ENCODE measurements at places on chromosomes 3 and 15. TPM values are rescaled to one million over a fixed set of nuclear protein-coding genes. Genes with fewer than 3 reads are reported as not detected.

GRCh38 chr15:82830427-82831173 is 21.2 kb downstream of the WHAMM start:
- no peak for DNase-seq

DNA sequence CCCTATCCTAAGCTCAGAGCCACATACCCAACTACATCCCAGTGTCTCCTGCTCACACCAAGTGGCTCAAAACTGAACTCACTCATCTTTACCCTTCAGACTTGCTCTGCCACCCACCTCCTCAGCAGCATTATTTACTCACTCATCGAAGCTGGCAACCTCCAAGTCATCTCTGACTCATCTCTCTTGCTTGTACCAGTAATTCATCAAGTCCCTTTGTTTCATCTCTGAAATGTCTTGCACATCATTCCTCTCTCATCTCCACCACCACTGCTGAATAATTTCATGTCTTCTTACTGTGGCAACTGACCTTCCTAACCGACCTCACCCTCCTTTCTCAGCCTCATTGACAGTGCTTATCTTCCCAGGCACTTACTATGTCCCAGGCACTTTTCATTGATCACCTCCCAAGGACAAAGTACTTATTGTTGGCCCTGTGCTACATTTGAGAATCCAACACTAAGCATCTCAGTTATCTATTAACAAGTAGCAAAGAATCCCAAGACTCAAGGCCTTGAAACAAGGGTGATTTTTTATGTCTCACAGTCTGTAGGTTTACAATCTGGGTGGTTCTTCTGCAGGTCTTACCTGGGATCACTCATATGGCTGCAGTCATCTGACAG is 82.0 kb downstream of the MRPL46 start:
- DNase-seq: no peak

Gene PIGZ
- 0.91 TPM for total RNA-seq

Gene ACKR2
- 1.2 TPM for total RNA-seq

DNA sequence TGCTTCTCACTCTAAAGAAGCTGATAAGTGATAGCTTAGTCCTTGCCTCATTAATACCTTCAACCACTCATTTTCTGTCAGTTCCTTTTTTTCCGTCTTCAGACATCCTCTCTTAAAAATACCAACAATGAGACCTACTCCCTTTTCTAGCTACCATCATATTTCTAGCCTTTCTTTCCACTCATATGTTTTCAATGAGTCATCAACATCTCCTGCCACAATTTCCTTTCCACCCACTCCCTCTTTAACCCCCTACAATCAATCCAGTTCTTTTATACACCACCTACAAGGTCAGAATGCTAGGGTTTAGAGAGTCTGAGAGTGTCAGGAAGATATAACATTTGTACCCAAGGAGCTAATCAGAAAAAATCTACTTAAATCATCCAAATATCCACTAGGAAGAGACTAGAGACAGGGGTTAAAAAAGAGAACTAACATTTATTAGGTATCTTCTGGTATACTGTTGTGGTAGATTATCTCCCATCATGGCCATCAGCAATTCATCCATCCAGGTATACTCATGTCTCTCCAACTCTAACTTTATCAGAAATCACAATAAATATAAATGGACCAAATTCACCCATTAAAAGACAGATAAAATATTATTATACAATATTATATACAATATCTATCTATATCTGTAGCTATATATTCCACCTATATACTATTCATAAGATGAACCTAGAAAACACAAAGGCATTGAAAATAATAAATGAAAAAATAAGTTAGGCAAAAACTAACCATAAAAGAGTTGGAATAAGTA is 42.5 kb downstream of the MYLK start:
- DNase-seq: no peak

- DNase-seq: no peak
Measured at GRCh38 chr3:168161696-168162095, 66.0 kb upstream of the GOLIM4 start.

DNA sequence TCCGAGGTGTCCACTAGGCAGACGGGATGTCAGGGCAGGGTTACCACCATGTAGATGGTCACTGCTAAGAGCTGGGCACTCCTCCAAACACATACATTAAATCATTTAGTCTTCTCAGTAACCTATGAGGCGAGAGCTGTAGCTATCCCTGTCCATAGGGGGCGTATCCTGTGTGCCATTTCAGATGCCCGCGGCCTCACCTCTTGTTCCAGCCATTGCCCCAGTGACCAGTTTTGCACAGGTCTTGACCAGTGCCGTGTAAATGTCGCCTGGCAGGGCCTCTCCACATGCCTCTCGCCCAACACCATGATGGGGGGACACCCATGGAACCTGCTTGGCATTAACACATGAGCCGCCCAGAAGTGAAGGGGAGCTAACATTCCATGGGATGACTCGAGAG is 20.8 kb upstream of the SRP14 start:
- DNase-seq: no peak

Gene ZNF660
- total RNA-seq: 18.7 TPM

Gene EPHB3
- total RNA-seq: 115 TPM

- no peak for DNase-seq
Measured at GRCh38 chr15:81548365-81549130, 174.5 kb upstream of the TMC3 start.

Gene TCF12
- total RNA-seq: 192 TPM

- no peak for DNase-seq
Measured at GRCh38 chr3:190444576-190445145, 5.0 kb downstream of the TMEM207 start.

GRCh38 chr3:12961697-12962036 is 111.6 kb downstream of the IQSEC1 start:
- DNase-seq: no peak

GRCh38 chr3:134337071-134337482 is 37.2 kb downstream of the AMOTL2 start:
- DNase-seq: no peak

Measured in mesothelial cell of epicardium (in vitro differentiated cells).